ENCODE measurements at places on chromosomes 4 and X.
A peak's percentile ranks its signal among the peaks of the same experiment; 100 is the strongest.

GRCh38 chrX:136829413-136829812, 48.7 kb upstream of the ARHGEF6 start:
- DNase-seq = no peak

GRCh38 chr4:75718529-75718928, 5.8 kb upstream of the USO1 start:
- no peak for DNase-seq

GRCh38 chr4:56671860-56672259, 9.2 kb downstream of the HOPX start:
- no peak for DNase-seq

GRCh38 chr4:971666-972500, 1.5 kb downstream of the DGKQ start:
- no peak for DNase-seq

DNA sequence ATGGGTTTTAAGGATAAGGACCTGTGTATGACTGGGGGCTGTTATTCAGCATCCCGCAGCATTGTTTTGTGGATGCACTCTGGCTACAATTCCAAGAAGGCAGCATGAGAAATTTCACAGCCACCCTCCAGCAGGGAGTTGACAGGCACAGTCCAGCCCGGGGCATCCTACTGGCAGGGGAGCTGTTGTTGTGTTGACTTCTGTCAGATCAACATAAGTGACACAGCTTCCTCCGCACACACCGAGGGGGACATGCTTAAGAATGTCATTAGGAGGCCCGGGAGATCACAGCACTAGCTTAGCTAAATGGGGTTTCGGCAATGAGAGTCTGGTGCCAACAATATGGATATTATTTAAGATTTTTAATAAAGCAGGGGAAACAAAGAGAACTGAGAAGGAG, 326.5 kb downstream of the ASMT start:
- DNase-seq = no peak

DNA sequence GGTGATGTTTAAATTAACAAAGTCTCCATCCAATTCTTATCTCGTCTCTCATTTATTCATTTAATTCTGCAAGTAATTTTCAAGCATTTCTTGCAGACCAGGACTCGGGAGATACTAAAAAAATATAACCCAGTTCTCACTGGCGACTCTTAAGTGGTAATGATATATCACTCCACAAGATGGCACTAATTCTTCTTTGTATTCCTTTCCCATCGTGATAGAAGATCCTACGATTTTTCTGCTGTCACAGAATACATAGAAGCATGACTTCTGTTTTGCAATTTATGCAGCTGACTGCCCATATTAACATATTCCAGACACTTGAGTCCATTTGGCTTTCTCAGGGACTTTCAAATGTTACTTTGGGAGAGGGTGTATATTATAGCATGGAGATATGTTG, 64.0 kb upstream of the FGF13 start:
- no peak for DNase-seq

GRCh38 chr4:4541040-4541631, 712 bp downstream of the STX18 start:
- no peak for DNase-seq

DNA sequence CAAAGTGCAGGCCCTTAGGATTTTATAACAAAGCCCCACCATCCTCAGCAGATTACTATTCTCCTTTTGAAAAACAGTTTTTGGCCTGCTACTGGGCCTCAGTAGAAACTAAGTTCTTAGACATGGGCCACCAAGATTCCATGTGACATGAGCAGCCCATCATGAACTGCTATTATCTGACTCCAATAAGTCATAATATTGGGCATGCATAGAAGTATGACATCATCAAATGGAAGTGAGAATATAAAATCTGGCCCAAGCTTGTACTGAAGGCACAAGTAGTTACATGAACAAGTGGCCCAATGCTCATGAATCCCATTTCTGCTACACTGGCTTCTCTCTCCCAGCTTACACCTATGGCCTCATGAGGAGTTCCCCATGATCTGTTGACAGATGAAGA, 404.8 kb downstream of the EPHA5 start:
- DNase-seq = no peak

GRCh38 chrX:55488006-55488592, 1.5 kb downstream of the USP51 start:
- no peak for DNase-seq

DNA sequence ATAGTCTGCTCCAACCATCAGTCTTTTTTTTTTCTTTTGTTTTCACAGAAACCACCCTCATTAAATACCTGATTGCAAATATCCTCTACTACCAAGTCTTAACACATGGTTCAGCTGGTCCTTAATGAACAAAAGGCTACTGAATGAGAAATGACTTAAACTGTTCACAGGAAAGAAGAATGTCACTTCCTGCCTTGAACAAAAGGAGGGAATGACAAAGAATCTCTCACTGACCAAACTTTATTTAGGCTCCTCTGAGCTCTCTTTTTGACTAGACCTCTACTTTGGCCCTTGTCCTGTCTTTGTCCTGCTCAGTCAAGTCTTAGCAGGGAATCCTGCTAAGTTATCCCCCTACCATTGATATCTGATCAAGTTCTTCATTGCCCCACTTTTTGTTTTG, 31.8 kb upstream of the GJB1 start:
- DNase-seq = no peak

DNA sequence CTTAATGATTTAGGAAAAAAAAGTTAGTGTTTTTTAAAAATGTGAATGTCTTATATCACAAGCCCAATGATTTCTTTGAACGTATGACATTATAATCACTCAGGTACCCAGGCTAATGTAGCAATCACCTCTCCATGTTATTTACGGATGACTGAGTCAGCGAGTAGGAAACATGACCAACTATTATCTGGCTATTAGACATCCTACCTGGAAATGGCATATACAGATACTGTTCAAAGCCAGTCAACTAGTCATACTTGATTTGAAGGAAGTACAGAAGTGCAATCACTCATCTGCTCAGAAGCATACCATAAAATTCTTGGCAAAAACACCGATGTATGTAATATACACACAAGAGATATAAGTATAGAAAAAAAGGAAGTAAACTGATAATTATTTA, 732.5 kb downstream of the ARAP2 start:
- no peak for DNase-seq

DNA sequence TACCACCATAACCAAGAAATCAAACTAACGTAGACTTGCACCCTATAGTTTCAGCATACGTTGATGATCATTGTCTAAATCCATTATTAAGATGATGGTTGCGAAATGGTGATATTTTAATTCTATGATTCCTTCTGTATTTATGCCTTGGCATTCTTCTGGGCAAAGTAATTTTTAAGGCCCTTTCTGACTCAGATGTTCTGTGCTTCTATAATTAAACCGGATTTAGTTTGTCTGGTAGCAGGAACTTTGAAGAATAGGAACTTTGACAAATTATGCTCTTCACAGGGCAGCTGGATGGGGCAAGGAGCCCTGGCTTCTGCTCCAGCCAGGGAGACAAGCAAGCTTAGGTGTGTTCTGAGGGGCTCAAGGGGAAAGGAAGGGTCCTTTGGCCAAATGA, 23.8 kb upstream of the PLAC1 start:
- no peak for DNase-seq

DNA sequence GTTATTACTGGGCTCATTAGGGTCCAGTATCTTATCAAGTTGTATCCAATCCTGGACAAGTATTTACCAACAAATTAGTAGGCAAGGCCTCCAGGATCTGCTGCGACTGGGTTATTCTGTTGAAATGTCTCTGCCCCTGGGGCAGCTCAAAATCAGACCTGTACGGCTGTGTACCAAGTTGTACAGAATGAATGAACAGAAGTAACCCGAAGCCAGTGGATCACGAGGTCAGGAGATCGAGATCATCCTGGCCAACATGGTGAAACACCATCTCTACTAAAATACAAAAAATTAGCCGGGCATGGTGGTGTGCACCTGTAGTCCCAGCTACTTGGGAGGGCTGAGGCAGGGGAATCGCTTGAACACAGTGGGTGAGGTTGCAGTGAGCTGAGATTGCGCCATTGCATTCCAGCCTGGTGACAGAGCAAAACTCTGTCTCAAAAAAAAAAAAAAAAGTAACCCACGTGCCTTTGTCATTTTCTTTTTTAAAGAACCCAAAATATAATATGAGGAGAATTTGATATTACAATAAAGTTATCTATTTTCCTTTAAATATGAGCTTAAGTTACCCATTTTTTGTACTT, 127.3 kb downstream of the CBR4 start:
- DNase-seq = no peak

DNA sequence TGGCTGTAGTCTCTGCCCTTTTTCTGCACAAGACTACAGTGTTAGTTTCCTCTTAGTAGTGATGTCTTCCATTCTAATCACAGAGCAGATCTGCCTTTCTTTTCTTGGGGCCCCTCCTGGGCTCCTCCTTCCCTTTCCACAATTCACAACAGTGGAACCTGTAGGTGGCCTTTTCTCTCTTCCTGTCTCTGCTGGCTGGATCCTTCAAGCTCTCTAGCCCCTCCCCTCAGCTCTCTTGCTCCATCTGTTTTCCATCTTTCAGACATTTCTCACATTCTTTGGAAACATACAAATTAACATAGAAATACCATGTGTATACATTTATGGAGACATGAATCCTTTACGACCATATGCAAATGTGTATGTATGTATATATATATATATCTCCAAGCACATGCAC, 304 bp upstream of the SPIN2A start:
- DNase-seq = no peak

- DNase-seq = no peak
Measured at GRCh38 chrX:13257223-13258051, 62.4 kb downstream of the ATXN3L start.

- DNase-seq = peak; percentile 90
Measured at GRCh38 chr4:153684182-153684970, at the start of gene TLR2. Gene TLR2, plus strand, starts transcription at chr4:153684280. Its CDS starts 18,628 bp downstream, at chr4:153702908.

DNA sequence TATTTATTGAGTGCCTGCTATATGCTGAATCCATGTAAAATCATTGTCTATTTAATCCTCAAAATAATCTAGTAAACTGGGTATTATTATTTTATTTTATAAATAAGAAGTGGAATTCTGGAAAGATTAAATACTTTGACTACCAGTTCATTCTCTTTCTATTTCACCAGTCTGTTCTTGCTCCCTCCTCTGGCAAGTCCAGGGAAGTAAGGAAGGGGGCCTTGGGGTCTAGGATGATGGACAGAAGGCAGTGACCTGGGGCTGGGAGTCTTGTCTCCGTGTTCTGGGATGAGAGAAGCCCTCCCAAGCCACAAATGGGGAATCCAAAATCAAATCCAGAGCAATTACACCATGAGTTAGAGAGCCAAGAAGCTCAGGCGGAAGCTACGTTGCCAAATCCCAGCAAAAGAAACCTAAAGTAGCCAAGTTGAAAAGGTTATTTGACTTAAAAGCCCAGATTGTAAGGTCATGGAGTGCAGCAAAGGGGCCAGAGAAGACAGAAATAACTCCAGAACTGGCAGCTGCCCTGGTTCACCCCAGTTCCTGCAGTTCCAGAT, 28.3 kb upstream of the PARM1 start:
- no peak for DNase-seq

DNA sequence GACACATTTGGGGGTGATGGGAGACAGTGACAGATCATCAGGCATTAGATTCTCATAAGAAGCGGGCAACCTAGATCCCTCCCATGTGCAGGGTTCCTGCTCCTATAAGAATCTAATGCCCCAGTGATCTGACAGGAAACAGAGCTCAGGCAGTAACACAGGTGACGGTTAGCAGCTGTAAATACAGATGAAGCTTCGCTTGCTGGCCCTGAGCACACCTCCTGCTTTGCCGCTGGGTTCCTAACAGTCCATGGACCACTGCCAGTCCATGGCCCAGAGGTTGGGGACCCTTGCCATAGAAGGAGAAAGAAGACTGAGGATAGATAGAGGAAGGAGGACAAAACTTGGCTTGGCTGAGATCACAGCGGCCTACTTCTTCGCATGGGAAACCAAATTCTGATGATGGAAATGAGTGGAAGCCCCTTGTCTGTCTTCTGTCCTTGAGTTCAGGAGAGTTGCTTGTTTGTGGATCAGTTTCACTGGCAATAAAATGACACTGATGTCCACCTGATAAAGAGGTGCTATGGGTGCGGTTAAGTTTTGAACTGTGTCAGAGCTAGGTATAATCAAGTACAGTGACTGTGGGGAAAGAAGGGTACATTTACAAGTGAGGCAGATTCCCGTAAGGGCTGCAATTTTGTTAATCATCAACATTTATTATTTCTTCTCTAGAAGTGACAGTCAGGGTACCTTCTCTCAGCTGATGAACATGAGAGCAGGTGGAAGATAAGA, 1.7 kb upstream of the TIFA start:
- no peak for DNase-seq

All from chondrocyte (in vitro differentiated cells).